PC-9 (cell line): ENCODE measurements at places on chromosomes 5 and 9. TPM values are rescaled to one million over a fixed set of nuclear protein-coding genes. Genes with fewer than 3 reads are reported as not detected.

DNA sequence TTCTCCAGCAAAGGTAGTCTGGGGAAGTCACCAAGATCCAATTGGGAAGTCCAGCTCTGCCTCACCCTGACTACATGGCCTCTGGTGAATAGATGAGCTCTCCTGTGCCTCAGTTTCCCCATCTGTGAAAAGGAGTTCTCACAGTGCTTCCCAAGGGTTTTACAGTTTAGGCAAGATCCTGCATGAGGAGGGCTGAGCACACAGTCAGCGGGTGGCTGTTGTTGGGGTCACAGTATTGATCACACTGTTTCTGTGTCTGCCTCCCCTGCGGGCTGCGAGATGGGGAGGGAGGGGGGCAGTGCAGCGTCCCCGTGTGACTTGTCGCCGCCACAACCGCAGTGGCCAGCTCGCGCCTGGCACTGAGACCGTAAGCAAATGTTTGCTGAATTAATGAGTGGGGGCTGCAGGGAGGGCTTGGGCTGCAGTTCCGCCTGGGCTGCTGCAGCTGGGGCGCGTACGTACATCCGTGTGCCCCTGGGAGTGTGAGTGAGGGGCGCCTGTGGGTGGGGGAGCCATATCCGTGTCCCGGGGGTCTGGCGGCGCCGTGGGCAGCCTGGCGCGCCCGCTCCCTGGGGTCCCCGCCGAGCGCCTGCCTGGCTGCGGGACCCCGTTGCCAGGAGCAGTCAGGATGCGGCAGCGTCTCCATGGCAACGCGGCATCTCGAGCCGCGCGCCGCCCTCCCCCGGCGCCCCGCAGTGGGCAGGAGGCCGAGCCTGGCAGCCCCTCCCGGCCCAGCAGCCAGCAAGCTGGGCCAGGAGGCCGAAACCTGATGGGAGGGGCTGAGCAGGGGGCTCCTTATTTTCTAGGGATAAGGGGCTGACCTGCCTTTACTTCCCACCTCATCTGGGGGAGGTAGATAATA is 31.4 kb upstream of the PSD2 start:
- no peaks in the 10 kb centered on the region for H3K27me3 ChIP-seq
- no peak for DNase-seq
- no peak overlapping the region for H3K27ac ChIP-seq
- H3K4me3 ChIP-seq = no peak overlapping the region
- peaks cover 15% of the 10 kb centered on the region for H3K4me1 ChIP-seq

DNA sequence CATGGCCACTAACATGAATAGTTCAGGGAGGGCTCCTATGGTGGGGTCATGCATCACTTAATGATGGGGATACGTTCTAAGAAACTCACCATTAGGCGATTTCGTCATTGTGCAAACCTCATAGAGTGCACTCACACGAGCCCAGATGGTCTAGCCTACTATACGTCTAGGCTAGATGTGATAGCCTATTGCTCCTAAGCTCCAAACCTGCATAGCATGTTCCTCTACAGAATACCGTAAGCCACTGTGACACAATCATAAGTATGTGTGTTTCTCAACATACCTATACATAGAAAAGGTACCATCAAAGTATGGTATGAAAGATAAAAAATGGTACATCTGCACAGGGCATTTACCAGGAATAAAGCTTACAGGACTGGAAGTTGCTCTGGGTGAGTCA is 6.3 kb downstream of the SLIT3 start:
- no peak overlapping the region for H3K4me3 ChIP-seq
- H3K36me3 ChIP-seq = no peaks in the 10 kb centered on the region

The SIT1 gene
- not detected in 2 replicates for total RNA-seq

The STPG3 gene
- total RNA-seq = 0.45 and 0.46 TPM in 2 replicates

The MED7 gene
- total RNA-seq = 9.4 and 11.8 TPM in 2 replicates
